Calu3 (cell line): ENCODE measurements at places on chromosomes 5 and 9. TPM values are rescaled to one million over a fixed set of nuclear protein-coding genes. Genes with fewer than 3 reads are reported as not detected.

The PCDHA9 gene
- total RNA-seq = 0.59 and 0.66 TPM in 2 replicates

GRCh38 chr9:77981907-77982306 is 49.7 kb downstream of the GNAQ start:
- H3K27ac ChIP-seq = no peak overlapping the region
- H3K36me3 ChIP-seq = no peaks in the 10 kb centered on the region
- no peaks in the 10 kb centered on the region for H3K27me3 ChIP-seq
- H3K4me1 ChIP-seq = peaks cover 27% of the 10 kb centered on the region

The QRFP gene
- not detected in 2 replicates for total RNA-seq

The GRAMD2B gene
- 23.0 and 23.3 TPM in 2 replicates for total RNA-seq

- no peak for DNase-seq
- H3K36me3 ChIP-seq = no peaks in the 10 kb centered on the region
- no peak overlapping the region for H3K4me3 ChIP-seq
- H3K27me3 ChIP-seq = no peaks in the 10 kb centered on the region
Measured at GRCh38 chr5:106392766-106393165, 1278.0 kb downstream of the EFNA5 start.

The PCDHB13 gene
- 0.86 and 1.1 TPM in 2 replicates for total RNA-seq

DNA sequence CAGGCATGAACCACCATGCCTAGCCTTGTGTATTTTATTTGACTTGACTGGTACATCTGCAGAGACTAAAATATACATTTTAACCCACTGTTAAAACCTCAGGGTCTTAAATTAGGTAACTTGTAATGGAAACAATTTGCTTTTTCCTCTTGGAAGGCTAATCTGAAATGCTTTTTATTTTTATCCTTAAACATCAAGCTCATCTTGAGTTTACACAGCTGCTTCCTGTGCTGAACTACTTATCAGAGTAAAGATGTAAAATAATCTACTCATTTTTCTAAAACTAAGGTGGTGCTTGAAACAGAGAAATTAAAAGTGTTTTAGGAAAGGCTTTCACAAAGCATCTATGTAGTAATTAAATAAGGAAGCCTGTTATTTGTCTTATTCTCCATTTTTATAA is 144.1 kb downstream of the ENTREP1 start:
- H3K27ac ChIP-seq = no peak overlapping the region
- DNase-seq = no peak
- H3K4me3 ChIP-seq = no peak overlapping the region
